Choroid plexus epithelial cell (primary cell): ENCODE measurements at places on chromosomes 11 and 22.

DNA sequence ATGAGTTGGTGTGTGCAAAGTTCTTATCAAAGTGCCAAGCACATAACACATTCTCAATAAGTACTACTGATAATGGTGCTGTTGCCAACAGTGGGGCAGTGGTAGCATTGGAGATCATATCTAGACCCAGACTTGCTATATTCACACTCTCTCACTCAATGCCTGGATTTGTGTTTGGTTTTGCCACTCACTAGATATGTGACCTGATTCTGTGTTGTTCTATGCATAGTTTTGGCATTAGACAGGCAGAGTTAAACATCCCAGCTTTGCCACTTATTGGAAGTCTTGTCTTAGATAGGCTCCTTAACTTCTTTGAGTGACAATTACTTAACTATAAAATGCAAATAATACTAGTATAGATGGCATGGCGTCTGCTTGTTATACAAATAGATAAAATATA is 642.6 kb upstream of the CCDC179 start:
- peak; percentile 30 for DNase-seq

GRCh38 chr11:17593466-17594245 is 46.6 kb downstream of the OTOG start:
- DNase-seq, result no peak

- DNase-seq, result no peak
Observed at GRCh38 chr22:24303007-24303406, 32.4 kb downstream of the SPECC1L start.

GRCh38 chr11:45237711-45238315 is 48.3 kb downstream of the SYT13 start:
- DNase-seq, result no peak

- no peak for DNase-seq
Observed at GRCh38 chr22:37095113-37095512, 14.4 kb downstream of the TMPRSS6 start.

DNA sequence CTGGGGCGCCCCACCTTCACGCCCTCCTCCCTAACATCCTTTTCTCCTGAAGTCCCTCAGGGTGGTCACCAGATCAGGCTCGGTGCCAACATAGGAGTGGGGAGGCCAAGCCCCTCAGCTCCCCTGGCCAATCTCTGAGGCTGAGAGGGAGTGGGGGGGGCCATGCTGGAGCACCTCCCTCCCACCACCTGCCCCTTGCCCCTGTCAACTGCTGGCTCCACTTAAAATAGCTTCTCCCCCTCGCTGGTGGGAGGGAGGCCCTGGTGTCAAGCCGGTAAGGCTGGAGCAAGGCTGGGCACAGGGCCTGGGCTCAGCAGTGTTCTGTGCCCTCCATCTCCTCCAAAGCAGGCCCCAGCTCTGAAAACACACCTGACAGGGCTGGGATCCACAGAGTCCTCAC is 4.9 kb downstream of the PLXNB2 start:
- no peak for DNase-seq

DNA sequence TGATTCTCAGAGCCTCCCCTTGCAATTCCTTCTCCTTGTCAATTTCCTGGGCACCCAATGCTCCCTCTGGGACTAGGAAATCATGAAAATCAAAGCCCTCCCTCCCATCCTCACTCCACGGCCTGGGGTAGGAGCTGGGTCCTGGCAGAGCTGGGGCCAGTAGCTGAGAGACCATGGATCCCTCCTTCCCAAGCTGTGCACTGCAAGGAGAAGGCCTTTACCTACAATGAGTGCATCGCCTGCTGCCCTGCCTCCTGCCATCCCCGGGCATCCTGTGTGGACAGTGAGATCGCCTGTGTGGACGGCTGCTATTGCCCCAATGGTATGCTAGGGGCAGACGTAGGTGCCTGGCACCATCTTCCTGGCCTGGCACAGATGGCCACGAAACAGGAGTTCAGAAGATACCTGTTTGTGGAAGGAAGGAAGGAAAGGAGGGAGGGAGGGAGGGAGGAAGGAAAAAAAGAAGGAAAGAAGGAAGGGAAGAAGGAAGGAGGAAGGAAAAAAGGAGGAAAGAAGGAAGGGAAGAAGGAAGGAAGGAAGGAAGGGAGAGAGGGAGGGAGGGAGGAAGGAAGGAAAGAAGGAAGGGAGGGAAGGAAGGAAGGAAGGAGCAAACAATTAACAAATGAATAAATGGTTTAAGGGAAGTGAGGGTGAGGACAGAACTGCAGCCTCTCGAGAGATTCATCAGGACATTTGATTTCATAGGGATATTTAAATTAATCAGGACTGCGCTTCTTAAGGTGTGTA is 12.5 kb downstream of the OTOG start:
- no peak for DNase-seq
